ENCODE measurements at places on chromosomes 5 and 9. TPM values are rescaled to one million over a fixed set of nuclear protein-coding genes. Genes with fewer than 3 reads are reported as not detected.

DNA sequence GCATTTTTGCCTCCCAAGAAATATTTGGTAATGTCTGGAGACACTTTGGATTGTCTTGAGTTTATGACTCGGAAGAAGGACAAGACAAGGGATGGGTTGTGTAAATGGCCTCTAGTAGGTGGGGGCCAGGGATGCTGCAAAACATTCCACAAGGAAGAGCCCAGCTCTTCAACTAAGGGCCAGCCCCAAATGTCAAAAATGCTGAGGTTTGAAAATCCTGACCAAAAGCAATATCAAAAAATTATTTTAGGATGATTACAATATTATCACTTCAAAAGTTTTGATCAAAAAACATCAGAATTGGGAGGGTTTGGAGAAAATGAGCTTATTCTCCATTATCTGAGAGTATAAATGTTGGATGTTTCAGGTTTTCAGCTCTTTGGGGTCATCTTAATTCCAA is 248.9 kb upstream of the SLC24A2 start:
- H3K27ac ChIP-seq = no peak overlapping the region
- no peak for DNase-seq
- H3K4me1 ChIP-seq = peaks cover 61% of the 10 kb centered on the region
- no peak overlapping the region for H3K4me3 ChIP-seq
- H3K27me3 ChIP-seq = peaks cover 10% of the 10 kb centered on the region

- peaks cover 21% of the 10 kb centered on the region for H3K36me3 ChIP-seq
- DNase-seq = no peak
- H3K4me1 ChIP-seq = no peaks in the 10 kb centered on the region
- H3K27me3 ChIP-seq = no peaks in the 10 kb centered on the region
- no peak overlapping the region for H3K27ac ChIP-seq
Observed at GRCh38 chr5:106780355-106780754, 890.4 kb downstream of the EFNA5 start.

- no peaks in the 10 kb centered on the region for H3K27me3 ChIP-seq
- no peak overlapping the region for H3K4me3 ChIP-seq
- DNase-seq = no peak
- H3K4me1 ChIP-seq = peaks cover 13% of the 10 kb centered on the region
- no peaks in the 10 kb centered on the region for H3K36me3 ChIP-seq
Observed at GRCh38 chr5:74452856-74453255, 187.7 kb downstream of the ENC1 start.

Gene PCDHB16
- 3.5 TPM for total RNA-seq
